ENCODE measurements at places on chromosomes 7 and 10. TPM values are rescaled to one million over a fixed set of nuclear protein-coding genes. Genes with fewer than 3 reads are reported as not detected.

Gene LMOD2
- not detected for polyA plus RNA-seq

Gene FAM25A
- not detected for polyA plus RNA-seq

Gene GDF2
- polyA plus RNA-seq: not detected

Gene GPR85
- polyA plus RNA-seq: 89.4 TPM

Gene ANKRD1
- not detected for polyA plus RNA-seq

Gene MYOZ1
- polyA plus RNA-seq: 0.61 TPM

Gene EEPD1
- 4.2 TPM for polyA plus RNA-seq

Gene CYP17A1
- not detected for polyA plus RNA-seq

Gene TWIST1
- polyA plus RNA-seq: not detected

Gene IDI2
- 0.24 TPM for polyA plus RNA-seq

Gene ADARB2
- polyA plus RNA-seq: 7.2 TPM

Gene LRMDA
- polyA plus RNA-seq: 8.4 TPM

Gene NEUROG3
- polyA plus RNA-seq: not detected

Gene PLXNA4
- polyA plus RNA-seq: 7.2 TPM

Gene ZNHIT1
- polyA plus RNA-seq: 176 TPM

Gene TSPAN12
- polyA plus RNA-seq: 2.2 TPM

Gene DRGX
- not detected for polyA plus RNA-seq

Gene TCERG1L
- polyA plus RNA-seq: not detected

Gene LRGUK
- 3.7 TPM for polyA plus RNA-seq

Gene SUN3
- not detected for polyA plus RNA-seq

Gene ATRNL1
- 47.8 TPM for polyA plus RNA-seq

Gene C7orf57
- polyA plus RNA-seq: not detected

Gene OR2A1
- not detected for polyA plus RNA-seq

Gene CPA4
- 8.9 TPM for polyA plus RNA-seq

Gene MACC1
- polyA plus RNA-seq: 0.22 TPM

Gene TFEC
- not detected for polyA plus RNA-seq

Gene ADAP1
- 96.1 TPM for polyA plus RNA-seq

Gene NHLRC2
- 13.0 TPM for polyA plus RNA-seq

Gene VSTM4
- polyA plus RNA-seq: 0.52 TPM

Gene ADAMTS14
- polyA plus RNA-seq: not detected

Gene CNNM2
- 5.1 TPM for polyA plus RNA-seq

Gene CNNM1
- polyA plus RNA-seq: 1.3 TPM

Gene NFE2L3
- polyA plus RNA-seq: 2.9 TPM

Gene NUDT13
- 1.8 TPM for polyA plus RNA-seq

Gene C7orf33
- not detected for polyA plus RNA-seq

Gene HMX3
- polyA plus RNA-seq: not detected

Gene GIMAP8
- not detected for polyA plus RNA-seq

Gene ZNF467
- polyA plus RNA-seq: 11.9 TPM

Gene PYROXD2
- 0.11 TPM for polyA plus RNA-seq

Gene CDHR1
- polyA plus RNA-seq: 3.3 TPM

Gene ASAH2B
- 14.9 TPM for polyA plus RNA-seq

Gene IL2RA
- polyA plus RNA-seq: not detected

Gene LMBR1
- 68.9 TPM for polyA plus RNA-seq

Gene DYNC1I1
- polyA plus RNA-seq: 29.6 TPM

Gene ZNF518A
- polyA plus RNA-seq: 51.0 TPM
